Activated gamma-delta T cell treated with Interleukin-2 at 50 U/mL for 16 hours (primary cell): ENCODE measurements at places on chromosomes 7 and 10.

DNA sequence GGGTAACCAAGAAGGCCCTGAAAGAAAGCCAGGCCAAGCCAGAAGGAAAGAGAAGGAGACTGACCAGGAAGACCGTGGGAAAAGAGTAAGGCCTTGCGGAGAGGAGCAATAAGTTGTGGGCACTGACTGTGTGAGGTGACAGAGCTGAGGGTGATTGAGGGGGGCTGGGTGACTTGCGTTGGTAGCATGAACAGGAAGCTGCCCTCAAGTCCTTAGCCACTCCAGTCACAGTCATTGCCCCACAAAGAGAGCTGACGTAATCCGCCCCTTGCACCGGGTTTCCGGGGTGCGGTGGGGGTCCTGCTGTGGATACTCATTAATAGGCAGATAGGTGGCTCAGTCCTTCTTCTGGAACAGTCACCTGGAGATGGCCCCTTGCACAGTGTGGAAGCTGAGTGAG is 16.1 kb upstream of the DMBT1 start:
- DNase-seq = no peak

GRCh38 chr10:21715531-21716195 is 181.6 kb downstream of the MLLT10 start:
- DNase-seq = no peak

- no peak for DNase-seq
Observed at GRCh38 chr10:28728366-28728765, 51.0 kb downstream of the BAMBI start.

GRCh38 chr7:13832346-13832745 is 157.1 kb downstream of the ETV1 start:
- DNase-seq = no peak

DNA sequence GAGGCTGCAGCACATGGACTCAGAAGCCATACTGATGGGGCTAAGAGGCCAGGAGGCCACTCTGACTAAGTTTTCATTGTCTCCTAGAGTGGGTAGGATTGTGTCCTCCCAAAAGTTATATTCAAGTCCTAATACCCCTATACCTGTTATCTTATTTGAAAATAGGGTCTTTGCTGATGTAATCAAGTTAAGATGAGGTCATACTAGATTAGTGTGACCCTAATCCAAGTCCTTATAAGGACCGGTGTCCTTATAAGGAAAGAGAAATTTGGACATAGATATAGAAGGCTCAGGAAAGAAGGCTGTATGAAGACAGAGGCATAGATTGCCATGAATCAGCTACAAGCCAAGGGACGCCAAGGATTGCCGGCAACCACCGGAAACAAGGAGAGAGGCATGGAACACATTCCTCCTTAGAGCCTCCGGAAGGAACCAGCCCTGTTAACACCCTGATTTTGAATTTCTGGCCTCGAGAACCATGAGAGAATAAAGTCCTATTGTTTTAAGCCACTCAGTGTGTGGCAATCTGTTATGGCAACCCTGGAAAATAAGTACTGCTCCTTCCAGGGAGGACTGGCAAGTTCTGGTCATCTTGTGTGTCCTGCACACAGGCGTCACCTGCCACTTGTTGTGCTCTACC is 157.0 kb downstream of the EMX2 start:
- DNase-seq = no peak

- DNase-seq = no peak
Observed at GRCh38 chr10:63633677-63634487, 112.7 kb downstream of the REEP3 start.

DNA sequence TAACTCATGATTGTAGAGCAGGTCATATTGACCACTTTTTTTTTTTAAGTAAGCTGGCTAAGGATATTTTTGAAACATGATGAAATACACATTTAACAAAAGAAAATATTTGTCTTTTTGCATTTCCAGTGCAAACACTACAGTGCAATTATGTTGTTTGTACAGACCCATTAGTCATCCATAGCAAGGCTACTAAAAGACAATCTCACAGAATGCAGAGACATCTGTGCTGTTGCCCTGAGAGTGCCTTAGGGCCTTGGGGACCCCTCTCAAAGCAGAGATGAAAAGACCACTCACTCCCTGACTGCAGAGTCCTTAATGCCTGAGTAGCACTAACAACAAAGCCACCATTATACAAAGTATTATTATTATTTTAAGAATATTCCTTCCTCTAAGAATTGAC is 104.5 kb downstream of the NRCAM start:
- DNase-seq = no peak

- no peak for DNase-seq
Observed at GRCh38 chr10:17216217-17216900, 11.7 kb upstream of the VIM start.

- peak; percentile 77 for DNase-seq
Observed at GRCh38 chr7:50206453-50207250, 97.9 kb upstream of the IKZF1 start.

- DNase-seq = no peak
Observed at GRCh38 chr10:130498042-130498441, 361.9 kb downstream of the GLRX3 start.

DNA sequence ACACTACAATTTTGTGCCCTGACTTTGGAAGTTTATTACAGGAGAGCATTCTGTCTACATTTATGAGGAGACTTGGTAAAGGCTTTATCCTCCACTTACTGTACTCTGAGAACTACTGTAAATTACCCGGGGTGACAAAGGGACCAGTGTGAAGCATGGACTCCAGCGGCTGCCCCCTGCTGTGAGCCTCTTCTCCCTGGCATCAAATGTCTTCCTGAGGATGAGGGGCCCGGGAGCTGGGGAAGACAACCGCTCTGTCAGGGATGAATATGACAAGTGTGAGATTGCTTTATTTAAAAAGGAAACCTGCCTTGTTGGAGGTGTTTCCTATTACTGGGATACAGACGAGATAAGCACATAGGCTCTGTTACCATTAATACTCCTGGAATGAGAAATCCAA is 714.8 kb downstream of the CCSER2 start:
- no peak for DNase-seq

DNA sequence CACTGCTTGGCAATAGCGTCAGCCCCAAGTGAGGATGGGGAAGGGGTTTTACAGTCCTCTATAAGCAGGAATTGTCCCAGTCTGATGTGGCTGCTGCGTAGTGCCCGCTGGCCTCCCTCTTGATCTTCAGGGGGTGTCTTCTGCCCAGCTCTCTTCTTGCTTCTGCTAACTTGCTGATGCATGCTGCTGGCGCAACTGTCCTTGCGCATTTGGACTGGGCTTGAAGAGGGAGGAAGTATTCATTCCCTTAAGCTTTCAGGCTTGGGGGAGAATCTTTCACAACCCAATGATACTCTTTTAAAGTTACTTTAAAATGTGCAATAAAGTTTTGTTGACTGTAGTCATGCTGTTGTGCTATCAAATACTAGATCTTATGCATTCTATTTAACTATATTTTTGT is 10.3 kb downstream of the GALNT11 start:
- DNase-seq = no peak

DNA sequence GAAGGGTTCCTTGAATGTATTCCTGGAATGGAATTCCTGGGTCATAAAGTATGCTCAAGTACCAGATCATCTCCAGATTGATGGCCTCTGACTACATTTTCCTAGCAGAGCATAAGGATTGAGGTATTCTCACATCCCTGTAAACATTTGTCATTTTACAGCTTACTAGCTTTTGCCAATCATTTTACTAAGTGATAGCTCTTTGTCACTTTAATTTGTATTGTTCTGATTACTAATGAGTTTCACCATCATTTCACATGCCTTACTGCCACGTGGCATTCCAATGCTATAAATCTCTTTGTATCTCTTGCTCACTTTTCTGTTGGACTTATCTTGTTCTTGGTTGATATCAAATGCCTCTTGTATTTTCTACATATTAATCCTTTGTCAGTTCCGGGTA is 68.6 kb upstream of the CACNB2 start:
- DNase-seq = no peak

GRCh38 chr7:12738665-12739064 is 51.2 kb downstream of the ARL4A start:
- no peak for DNase-seq

DNA sequence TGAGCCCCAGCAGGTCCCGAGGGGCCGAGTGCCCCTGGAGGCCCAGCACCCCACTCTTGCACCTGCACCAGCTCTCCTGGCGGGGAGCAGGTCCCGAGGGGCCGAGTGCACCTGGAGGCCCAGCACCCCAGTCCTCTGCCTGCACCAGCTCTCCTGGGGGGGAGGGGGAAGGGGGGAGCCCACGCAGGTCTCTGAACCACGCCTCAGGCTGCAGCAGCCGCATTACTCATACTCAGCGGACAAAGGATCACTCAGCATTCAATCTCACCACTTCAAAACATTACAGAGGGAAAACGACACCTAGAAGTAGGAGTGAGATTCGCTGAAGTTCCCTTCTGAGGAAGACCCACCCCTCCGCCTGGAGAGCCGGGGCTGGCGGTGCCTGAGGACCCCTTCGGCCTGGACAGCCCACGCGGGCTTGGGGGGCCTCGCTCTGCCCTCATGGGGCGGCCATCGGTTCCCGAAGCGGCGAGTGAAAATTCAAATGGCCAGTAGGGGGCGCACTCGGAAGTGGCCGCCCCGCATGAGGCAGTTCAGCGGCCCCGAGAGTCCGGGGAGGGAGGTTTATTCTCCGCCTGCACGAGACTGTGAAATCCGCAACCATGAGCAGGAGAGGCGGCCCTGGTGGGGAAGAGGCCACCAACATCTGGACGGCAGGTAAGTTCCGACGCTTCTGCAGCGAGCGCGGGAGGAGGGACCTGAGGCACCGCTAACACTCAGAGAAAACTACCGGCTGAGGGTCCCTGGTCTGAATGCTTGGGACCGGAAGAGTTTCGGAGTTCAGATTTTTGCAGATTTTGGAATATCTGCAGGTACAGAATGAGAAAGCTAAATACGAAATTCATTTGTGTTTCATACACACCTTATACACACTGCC is 1.1 kb upstream of the GPER1 start:
- peak; percentile 75 for DNase-seq

DNA sequence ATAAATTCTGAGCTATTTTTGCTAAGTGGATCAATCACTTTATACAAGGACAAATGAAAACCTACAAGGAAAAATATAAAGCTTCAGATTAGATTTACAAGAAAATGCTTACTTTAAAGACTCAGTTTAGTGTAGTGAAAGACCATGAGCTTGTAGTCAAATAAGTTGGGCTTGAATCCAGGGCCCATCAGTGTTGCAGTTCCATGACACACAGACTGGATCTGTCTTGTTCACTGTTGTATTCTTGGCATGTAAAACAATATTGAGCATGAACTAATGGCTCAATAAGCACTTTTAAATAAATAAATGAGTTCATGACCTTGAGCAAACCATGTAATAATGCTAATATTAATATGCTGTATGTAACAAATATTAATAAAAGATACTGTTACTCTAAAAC is 164.6 kb upstream of the KCND2 start:
- DNase-seq = no peak

GRCh38 chr7:99562832-99563231 is 4.4 kb downstream of the ZNF655 start:
- DNase-seq = peak; percentile 24

DNA sequence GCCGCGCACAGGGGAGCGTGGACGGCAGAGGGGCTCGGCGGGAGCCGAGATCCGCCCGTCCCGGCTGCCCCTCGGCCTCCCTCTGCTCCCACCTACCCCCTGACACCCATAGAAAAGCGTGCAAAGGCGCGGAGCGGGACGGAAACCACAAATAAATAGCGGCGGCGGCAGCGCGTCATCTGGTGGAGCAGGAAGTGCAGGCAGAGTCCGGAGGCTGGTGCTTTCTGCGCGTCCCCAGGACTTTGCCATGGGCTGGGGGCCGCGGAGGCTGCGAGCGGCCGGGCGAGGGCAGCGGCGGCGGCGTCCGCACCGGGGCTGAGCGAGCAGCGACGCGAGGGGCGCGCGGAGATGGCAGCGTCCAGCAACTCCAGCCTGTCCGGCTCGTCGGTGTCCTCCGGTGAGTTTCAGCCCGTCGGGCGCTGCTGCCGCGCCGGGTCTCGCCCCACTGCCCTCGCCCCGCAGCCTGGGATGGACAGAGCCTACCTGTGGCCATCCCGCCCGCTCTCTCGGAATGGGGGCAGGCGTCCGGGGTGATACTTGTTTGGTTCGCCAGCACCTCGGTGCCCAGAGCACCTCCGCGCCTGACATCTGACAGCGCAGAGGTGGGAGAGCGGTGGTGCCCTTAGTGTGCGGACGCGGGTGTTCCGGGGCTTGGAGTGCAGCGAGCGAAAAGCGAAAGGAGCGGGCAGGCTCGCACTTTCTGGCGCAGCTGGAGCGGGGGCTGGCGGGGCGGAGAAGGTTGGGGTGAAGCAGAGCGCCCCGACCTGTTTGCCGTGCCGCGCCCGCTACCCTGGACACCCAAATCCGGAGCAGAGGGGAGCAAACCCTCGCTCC is at the start of gene CHN2:
CHN2 (plus strand) TSS at position 182 of the 834 bp plus-strand sequence.
- DNase-seq = peak; percentile 57
